Foreskin melanocyte (primary cell): ENCODE measurements at places on chromosomes 5 and 9.
A peak's percentile ranks its signal among the peaks of the same experiment; 100 is the strongest.

DNA sequence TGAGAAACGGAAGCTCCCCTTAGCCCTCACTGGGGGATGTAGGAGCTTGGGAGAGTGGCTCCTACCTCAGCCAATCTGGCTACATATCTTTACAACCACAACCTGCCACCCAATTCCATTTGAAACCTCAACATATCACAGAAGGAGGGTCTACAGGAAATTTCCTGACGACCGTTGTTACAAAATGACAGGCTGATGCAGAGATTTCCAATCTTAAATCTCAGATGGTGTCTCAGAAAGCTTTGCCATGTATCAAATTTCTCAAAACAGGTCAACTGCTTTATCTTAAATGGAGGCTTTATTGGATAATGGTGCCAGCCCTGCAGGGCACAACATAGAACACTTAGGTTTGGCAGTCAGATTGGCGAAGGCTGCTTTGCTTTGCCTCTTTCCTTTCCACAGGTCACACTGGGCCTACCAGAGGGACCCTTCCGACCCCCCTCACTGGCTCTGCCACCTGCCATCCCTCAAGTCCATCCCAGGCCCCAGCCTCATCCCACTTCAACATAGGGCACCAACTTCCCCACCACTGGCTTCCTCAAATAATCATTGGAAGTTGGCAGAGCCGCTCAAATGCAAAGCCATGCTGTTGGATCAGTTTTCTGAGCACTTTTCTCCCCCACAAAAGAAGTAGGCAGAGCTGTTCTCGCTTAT is 11.1 kb upstream of the SPATA31E1 start:
- no peak for DNase-seq

GRCh38 chr5:27172693-27173092 is 134.3 kb upstream of the CDH9 start:
- DNase-seq = no peak

- no peak for DNase-seq
Measured at GRCh38 chr9:37025071-37025822, 8.8 kb downstream of the PAX5 start.

GRCh38 chr5:150578781-150579461 is 61.5 kb upstream of the SYNPO start:
- DNase-seq = no peak

DNA sequence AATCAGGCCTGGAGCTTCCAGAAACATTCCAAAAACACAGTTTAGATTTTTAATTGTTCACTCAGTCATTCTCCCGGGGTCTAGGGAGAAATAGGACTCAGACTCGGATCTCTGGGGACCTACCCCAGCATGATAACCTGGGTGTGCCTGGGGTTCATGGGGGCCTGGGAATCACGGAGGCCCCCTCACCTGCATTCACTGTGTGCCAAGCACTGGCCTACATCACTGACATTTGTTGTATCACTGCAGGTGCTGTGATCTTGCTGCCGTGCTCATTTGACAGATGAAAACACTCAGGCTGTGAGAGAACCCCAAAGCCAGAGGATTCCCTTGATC is 22.8 kb upstream of the ZBTB43 start:
- no peak for DNase-seq

DNA sequence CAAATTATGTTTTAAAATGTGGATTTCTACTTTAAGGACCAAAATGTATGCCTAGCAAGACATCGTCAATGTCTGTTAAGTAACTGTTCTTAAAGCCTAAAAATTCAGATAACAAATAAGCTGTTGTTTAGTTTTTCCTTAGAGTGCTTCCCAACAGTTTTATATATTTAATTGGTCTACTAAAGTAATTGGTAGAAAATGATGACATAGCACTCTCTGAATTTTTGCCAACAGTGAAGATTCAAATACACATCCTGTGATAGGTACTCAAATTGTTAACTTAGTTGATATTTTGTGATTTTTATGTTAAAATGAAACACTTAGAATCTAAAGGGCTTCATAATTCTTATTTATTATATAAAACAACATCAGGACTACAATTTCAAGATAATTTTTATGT is 107.5 kb downstream of the TMEM232 start:
- DNase-seq = no peak

- no peak for DNase-seq
Measured at GRCh38 chr5:94788527-94788926, 170.1 kb downstream of the SLF1 start.

DNA sequence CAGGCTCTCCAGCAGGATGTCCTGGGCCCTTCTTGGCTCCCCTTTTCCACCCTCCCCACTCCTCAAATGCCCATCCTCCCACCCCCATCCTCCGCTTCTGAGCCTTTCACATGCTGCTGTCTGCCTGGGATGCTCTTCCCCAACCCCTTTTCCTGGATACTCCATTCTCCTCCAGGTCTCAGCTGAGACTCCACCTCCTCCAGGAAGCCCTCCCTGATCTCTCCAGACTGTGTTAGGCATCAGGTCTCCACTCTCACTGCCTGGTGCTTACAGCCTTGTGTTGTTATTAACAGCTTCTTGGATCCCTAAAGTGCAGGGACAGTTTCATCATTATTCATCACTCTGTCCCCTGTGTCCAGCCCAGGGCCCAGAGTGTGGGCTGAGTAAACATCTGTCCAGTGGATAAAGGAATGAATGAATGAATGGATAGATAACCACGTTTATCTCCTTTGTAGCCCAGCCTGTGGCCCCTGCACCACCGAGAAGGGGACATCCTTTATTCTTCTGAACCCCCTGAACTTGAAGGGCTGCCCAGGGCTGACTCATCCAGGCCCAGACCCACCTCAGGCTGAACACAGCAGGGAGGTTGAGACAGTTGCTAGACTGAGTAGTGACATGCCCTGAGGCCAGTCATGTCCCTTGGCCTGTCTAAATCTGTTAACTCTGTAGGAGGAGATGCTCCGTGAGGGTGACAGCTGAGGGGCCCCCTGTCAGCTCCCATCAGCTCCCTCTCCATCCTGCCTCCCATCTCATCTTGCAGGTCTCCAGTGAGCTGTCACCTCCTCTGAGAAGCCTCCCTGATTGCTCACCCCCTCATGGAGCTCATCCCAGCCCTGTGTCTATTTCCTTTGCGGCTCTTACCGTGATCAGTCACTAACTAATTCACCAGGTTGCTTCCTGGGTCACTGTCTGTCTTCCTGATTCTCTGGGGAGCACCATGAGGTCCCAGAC is 14.6 kb upstream of the LAMC3 start:
- DNase-seq = no peak

DNA sequence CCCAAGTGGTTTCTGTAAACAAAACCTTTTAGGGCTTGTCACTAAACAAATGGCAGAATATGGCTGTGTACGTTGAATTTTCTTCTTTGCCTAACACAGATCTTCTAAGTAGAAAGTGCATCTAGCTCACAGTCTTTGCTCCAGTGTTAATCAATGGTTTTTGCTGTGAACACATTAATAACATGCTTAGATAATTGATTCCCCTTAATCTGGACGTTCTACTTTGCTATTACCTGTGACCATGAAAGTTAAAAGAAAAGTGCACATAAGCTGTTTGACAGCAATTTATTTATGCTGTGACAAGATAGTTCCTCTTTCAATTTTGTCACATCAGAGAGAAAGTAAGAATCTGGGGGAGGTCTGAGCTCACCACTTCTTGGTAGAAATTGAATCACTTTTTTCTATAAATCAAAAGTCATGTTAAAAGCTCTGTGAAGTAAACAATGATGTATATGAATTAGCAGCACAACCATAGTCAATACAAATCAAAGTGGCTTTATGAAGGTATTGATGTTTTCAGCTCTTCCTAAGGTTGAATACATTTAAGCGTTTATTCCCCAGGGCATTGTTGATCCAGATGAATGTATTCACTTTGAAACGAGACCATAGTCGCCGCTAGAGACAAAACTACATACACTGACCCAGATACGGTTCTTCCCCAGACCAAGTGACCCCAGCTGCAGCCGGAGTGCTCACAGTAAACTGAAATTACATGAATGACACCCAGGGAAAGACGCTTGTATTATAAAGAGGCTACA is 174.6 kb upstream of the ZNF608 start:
- DNase-seq = no peak

DNA sequence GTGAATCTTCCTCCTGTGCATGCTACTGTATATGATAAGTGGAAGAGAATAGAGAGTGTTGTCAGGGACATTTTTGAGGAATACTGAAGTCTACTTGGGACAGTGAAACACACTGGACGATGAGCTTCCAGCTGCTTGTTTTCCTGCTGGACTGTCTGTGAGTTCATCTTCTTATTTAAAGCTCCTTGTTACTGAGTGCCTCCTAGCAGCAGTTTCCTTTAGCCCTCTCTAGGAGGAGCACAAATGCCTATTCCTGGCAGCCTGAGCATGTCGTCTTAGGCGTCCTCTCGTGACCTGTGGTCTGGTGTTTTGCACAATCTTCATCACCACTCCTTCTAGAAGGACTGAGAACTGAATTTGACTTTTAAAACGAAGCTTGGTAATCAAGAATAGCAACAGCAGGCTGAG is 43.8 kb downstream of the ANKRD33B start:
- no peak for DNase-seq

- no peak for DNase-seq
Measured at GRCh38 chr9:110157823-110158664, 49.9 kb downstream of the C9orf152 start.

GRCh38 chr9:74783408-74783807 is 104.3 kb downstream of the TRPM6 start:
- no peak for DNase-seq

GRCh38 chr9:93588641-93589609 is 12.5 kb downstream of the PHF2 start:
- no peak for DNase-seq

GRCh38 chr5:122110987-122111386 is 18.4 kb upstream of the ZNF474 start:
- DNase-seq = no peak

DNA sequence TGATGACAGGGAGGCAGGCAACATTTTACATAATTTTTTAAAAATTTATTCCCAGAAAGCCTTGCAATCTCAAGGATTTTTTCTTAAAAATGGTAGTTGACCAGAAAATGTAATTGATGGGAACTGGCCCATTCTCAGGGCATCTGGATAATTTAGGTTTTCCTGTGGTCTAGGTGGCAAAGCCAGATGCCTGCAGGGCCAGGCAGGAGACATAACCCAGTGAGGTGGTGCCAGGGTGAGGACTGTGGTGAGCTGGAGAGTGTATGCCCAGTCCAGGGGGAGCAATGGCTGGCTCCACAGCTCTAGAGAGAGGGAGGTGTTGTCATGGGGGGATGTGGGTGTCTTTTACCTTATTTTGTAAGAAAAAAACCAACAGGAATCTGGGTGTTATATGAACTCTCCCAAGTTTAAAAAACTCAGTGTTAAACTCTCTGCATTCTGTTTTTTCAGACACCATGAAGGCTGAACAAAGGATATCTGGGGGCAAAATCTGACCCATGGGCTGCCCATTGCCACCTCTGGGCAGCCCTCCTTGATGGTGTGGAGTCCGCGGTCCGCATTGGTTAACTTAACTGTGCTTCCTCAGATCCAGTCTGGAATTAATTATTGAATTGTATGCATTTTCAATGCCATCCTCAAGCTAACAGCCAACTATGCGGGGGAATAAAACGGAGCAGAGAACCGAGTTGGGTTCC is 43.9 kb downstream of the BOD1 start:
- no peak for DNase-seq

GRCh38 chr9:128634651-128635262 is 21.9 kb downstream of the DYNC2I2 start:
- no peak for DNase-seq

GRCh38 chr9:135544981-135545635 is 818 bp upstream of the OBP2A start:
- DNase-seq = no peak

DNA sequence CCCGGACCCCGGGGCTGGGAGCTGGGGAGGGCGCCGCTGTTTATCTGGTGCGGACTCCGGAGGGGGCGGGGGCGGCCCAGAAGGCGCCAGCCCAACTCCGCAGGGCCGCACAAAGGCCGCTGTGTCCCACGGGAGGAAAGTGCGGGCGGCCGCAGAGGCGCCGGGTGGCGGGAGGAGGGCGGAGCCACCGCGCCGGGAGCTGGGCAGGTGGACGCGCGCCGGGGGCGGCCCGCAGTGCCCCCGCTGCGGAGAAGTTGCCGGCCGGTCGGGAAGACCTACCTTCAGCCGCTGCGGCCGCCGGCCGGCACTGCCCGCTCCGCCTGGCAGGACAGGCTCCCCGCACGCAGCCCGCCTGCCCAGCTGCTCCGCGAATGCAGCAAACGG is 43.6 kb downstream of the NACC2 start:
- peak; percentile 23 for DNase-seq

DNA sequence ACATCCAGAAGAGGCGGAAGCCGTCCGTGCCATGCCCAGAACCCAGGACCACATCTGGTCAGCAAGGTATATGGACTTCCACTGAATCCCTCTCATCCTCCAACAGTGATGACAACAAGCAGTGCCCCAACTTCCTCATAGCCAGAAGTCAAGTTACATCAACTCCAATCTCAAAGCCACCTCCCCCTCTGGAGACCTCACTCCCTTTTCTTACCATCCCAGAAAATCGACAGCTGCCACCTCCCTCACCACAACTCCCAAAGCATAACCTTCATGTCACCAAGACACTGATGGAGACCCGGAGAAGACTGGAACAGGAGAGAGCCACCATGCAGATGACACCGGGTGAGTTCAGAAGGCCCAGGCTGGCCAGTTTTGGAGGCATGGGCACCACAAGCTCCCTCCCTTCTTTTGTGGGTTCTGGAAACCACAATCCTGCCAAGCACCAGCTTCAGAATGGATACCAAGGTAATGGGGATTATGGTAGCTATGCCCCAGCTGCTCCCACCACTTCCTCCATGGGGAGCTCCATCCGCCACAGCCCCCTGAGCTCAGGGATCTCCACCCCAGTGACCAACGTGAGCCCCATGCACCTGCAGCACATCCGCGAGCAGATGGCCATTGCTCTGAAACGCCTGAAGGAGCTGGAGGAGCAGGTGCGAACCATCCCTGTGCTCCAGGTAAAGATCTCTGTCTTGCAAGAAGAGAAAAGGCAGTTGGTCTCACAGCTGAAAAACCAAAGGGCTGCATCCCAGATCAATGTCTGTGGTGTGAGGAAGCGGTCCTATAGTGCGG is 130.3 kb upstream of the DMRT1 start:
- DNase-seq = no peak

- DNase-seq = no peak
Measured at GRCh38 chr9:110213413-110214044, 5.6 kb upstream of the C9orf152 start.

GRCh38 chr5:107875833-107876232 is 205.1 kb upstream of the EFNA5 start:
- peak; percentile 88 for DNase-seq

DNA sequence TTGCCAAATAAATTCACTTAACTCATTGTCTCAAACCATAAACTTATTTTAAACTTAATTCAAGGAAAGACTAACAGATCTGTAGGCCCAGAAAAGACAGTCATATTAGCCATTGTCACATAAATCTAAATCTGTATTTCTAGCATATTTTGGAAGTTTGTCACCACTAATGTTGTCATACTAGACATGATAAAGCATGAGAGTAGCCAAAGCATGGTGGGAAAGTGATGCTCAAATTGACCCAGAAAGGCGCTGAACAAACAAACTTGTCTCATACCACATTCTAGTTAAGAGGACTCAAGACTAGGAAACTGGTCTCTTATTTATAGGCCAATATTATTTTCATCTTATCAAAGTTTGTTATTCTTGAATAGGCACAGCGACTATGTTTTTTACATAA is 99.4 kb downstream of the VCAN start:
- no peak for DNase-seq
